ENCODE measurements at places on chromosomes 7 and 10.

GRCh38 chr10:33764694-33765185 lies 430.3 kb upstream of the NRP1 start:
- no peak for DNase-seq

GRCh38 chr10:43137717-43138020 lies 576 bp upstream of the CSGALNACT2 start:
- DNase-seq: no peak

GRCh38 chr7:5375925-5376324 lies 47.7 kb downstream of the TNRC18 start:
- no peak for DNase-seq

- DNase-seq: no peak
Observed at GRCh38 chr10:33101392-33101787, 143.4 kb upstream of the ITGB1 start.

DNA sequence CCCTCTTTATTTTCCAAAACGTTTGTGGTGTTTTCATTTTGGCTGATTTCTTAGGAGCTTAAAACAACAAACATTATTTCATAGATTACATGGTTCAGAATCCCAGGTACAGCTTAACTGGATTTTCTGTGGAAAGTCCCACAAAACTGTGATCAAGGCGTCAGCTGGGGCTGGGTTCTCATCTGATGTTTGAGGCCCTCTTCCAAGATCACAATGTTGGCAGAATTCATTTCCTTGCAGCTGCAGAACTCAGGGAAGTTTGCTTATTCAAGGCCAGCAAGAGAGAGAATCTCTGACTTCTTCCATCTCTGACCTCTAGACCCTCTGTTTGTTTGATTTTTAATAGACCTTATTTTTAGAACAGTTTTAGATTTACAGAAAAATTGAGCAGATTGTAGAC lies 108.4 kb upstream of the AGK start:
- no peak for DNase-seq

DNA sequence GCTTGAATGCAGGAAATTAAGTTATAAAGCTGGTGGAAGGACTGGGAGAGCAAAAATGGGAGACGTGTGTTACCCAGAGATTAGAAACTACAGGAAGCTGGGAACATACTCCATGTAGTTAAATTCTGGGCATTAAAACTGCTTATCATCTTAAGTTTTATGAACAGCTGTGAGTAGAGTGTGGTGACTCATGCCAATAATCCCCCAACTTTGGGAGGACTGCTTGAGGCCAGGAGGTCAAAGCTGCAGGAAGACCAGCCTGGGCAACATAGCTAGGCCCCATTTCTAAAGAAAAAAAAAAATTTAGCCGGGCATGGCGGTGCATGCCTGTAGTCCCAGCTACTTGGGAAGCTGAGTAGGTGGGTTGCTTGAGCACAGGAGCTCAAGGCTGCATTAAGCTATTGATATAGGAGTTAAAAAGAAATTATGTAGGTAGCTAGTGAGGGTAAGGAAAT lies 56.2 kb upstream of the SEPHS1 start:
- DNase-seq: no peak
